SK-N-MC (cell line): ENCODE measurements at places on chromosomes 6 and 20.

DNA sequence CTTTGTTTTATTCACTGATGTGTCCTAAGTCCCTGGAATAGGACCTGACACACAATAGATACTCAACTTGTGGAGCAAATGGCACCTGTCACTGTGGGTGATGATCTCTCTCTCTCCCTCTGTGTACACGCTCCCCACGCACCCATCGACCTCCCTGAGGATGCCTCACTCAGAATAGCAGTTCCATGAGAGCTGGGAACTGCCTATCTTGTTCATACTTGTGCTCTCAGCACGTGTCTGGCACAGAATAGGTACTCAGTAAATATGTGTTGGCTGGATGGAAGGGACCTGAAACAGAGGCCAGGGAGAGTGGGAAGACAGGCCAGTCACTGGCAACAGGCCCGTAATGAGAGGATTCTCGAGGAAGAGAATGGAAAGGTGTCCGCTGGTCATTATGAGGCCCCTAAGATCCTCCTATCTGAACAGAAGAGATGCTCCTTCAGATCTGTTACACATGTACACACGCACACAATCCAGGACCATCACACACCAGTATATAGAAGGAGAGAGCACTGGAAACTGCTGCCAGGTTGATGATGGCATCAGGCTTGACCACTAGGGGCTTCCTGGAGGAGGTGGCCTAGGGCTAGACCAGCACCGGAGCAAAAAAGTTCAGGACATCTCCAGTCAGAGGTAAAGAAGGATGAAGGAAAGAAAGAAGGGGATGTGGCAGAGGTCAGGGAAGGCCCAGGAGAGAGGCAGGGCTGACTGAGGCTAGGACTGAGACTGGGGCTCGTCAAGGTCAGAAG is 30.9 kb downstream of the VEGFA start:
- DNase-seq, result no peak

- DNase-seq, result no peak
Measured at GRCh38 chr6:6474170-6474920, 114.2 kb upstream of the LY86 start.

GRCh38 chr6:33700391-33701050 is 11.0 kb downstream of the UQCC2 start:
- DNase-seq, result no peak

DNA sequence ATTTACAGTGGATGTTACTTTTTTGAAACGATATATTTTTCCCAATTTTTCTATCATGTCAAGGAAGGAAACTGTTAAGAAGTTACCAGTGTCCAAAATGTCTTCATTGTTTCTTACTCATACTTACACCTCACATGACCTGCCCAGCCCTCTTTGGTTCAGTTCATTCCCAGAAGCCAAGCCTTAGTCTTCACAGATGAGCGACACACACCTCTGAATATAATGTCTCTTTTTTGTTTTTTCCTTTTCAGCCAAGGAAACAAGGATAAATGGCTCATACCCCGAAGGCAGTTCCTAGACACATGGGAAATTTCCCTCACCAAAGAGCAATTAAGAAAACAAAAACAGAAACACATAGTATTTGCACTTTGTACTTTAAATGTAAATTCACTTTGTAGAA is 225.2 kb downstream of the SMOC2 start:
- no peak for DNase-seq

- DNase-seq, result no peak
Measured at GRCh38 chr6:43481075-43481474, 3.7 kb downstream of the TJAP1 start.

GRCh38 chr6:121309768-121310469 is 24.4 kb downstream of the TBC1D32 start:
- DNase-seq, result no peak

DNA sequence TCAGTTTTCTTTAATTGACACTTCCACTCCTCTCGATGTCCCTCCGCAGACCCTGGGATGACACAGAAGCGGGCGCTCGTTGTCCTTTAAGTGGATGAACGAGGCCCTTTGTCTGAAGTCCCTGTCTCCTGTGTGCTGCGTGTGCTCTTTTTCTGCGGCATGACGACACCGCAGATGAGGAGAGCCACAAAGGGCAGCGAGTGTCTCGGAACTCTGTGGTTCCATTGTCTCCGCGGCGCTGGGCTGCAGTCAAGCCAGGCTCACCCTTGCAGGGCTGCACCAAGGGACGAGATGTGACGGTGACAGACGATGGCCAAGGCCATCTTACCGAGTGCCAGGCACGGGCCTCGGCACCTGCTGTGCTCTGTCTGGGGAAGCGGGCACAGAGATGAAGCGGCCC is 10.6 kb downstream of the PRR18 start:
- no peak for DNase-seq

DNA sequence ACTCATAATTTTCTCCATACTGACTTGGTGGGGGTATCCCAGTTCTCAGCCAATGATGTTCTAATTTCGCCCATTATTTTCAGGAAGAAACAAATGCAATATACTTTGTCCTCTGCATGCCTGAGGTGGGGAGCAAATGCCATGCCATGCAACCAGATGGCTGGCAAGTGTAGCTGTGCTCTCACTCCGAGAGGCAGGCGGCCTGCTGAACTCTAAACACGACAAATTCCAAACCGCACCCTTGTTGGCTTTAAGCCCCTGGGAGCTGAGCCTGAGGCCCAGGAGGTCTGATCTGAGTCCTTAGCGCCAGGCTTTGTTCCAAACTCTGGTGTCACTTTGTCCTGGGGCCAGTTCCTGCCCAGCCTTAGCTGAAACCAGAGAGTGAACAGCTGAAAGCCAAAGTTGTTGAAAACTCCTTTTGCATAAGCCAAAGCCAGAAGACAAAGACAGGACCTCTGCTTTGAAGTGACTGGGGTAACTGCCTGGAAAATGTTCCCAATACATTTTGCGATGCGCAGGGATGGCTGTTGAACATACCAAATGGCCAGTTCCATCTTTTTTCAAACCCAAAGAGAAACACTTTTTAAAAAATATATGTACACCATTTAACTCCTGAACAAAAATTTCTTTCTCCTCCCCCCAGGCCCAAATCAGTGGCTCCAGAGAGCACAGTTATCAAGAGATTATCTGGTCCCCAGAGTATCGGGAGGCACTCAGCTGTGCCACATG is 46.2 kb downstream of the TTI1 start:
- DNase-seq, result no peak

DNA sequence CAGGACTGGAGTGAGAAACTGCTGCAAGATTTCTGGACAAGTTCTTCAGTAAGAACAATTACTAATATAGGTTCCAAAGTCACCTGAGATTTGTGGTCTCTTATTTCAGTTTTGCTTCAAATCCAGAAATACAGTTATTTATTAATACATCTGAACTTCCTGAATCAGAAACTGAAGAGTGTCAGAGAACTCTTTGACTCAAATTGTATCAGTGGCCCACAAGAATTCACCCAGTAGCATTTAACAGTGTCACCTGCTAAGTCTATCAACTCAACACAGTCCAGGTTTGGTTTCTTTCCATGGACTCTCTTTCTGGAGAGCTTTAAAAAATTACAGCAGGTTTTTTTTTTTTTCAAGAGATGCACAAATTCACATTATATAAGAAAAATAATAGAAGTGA is 18.8 kb upstream of the NHSL1 start:
- no peak for DNase-seq

- DNase-seq, result no peak
Measured at GRCh38 chr6:163536770-163537169, 122.3 kb downstream of the QKI start.

DNA sequence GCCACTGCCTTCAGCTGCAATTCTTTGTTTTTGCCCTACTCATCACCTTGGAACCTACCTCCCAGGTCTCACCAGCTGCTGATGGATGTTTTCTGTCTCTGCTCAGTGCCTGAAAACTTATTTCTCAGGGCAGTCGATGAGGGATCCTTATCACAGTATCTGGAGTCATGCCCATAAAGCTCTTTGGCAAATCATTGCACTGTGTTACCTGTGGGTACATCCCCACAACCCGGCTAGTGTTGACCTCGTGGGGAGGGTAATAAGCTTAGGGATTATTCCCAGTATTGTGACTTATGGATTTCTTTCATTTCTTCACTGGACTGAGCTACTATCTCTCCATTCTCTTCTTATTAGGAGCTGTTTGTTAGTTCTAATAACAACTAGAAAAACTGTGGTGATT is 91.7 kb downstream of the ELOVL5 start:
- no peak for DNase-seq

GRCh38 chr6:138778331-138778730 is 4.8 kb downstream of the CCDC28A start:
- no peak for DNase-seq

GRCh38 chr20:51327251-51327841 is 215.2 kb downstream of the NFATC2 start:
- no peak for DNase-seq

- no peak for DNase-seq
Measured at GRCh38 chr6:109503327-109504224, 20.6 kb upstream of the ZBTB24 start.

DNA sequence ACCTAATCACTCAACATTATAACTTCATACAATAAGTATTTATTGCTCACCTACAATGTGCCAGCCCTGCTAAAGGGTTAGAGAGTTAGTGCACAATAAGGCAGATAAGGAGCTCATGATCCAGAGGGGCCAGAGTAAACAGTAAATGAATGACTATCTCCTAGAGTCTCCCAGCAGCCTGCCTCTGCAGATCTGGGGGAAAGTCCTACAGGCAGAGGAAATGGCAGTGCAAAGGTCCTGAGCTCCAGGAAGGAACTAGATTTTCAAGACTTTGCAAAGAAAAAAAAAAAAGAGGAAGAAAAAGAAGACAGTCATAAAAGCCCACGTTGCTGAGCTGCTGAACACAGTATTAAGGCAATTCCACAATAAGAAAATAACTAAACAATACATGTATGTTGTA is 160.1 kb downstream of the SIM1 start:
- DNase-seq, result no peak

- DNase-seq, result no peak
Measured at GRCh38 chr6:164208371-164208770, 793.9 kb downstream of the QKI start.

GRCh38 chr6:155509743-155510475 is 54.3 kb upstream of the NOX3 start:
- DNase-seq, result no peak

DNA sequence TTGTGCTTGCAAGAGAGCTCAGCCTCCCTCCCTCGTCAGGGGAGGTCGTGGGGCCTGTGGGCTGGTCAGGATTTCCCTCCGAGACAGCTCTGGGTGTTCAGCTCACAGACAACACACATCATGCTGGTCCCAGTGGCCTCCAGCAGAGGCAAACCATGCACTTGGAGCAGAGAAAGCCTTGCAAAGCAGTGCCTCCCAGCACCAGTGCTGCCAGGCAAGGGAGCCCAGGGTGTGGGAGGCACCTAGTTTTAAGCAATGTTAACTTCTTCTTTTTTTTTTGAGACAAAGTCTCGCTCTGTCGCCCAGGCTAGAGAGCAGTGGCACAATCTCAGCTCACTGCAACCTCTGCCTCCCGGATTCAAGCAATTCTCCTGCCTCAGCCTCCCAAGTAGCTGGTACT is 34.0 kb upstream of the INSM1 start:
- no peak for DNase-seq

DNA sequence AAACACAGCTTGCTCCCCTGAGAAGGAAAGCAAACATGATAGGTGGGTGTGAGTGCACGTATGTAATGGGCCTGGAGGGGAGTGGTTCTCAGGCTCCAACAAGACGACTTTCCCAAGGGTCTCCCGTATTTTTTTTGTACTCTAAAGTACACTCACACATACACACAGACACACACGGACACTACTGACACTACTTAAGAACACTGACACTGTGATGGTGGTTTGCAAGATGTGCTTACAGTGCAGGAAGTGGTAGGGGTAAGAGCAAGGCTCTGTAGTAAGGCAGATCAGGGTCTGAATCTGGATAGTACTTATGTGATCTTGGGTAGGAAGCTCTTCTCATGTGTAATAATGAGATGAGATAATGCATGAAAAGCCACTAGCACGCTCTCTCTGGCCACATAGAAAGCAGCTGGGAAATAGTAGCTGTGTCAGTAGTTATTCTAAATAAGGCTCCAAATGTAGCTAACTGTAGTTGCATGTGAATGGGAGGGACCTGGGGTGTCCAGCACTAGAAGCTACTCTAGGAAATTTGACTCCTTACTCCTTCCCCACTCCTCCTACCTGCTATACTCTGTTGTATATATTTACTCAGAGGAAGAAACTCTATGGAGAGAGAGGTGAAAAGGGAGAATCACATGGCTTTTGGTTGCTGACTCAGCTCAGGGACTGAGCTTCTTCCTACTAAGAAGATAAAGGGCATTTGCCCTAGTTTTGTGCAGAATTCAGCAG is 8.4 kb upstream of the ZBTB24 start:
- DNase-seq, result no peak

DNA sequence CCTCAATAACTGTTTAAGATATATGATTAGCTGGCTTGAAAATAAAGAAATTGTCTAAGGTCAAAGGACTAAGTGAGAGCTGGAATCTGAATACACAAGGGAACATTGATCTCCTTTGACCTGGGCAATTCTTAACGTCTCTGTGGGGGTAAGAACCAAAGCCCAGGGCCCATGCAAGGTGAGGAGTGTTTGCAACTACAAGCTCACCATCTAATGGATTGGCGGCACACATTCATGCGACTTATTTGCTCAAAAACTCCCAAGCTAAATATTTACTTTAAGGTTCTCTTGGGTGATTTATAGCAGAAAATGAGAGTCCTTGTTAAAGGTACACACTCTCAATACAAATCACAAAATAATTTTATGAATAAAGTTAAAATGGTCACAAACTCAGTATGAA is 392.0 kb upstream of the FLRT3 start:
- no peak for DNase-seq

- peak; percentile 86 for DNase-seq
Measured at GRCh38 chr6:116392132-116393013, 21.6 kb downstream of the DSE start.

GRCh38 chr6:128131036-128131435 is 230.2 kb upstream of the THEMIS start:
- DNase-seq, result no peak

DNA sequence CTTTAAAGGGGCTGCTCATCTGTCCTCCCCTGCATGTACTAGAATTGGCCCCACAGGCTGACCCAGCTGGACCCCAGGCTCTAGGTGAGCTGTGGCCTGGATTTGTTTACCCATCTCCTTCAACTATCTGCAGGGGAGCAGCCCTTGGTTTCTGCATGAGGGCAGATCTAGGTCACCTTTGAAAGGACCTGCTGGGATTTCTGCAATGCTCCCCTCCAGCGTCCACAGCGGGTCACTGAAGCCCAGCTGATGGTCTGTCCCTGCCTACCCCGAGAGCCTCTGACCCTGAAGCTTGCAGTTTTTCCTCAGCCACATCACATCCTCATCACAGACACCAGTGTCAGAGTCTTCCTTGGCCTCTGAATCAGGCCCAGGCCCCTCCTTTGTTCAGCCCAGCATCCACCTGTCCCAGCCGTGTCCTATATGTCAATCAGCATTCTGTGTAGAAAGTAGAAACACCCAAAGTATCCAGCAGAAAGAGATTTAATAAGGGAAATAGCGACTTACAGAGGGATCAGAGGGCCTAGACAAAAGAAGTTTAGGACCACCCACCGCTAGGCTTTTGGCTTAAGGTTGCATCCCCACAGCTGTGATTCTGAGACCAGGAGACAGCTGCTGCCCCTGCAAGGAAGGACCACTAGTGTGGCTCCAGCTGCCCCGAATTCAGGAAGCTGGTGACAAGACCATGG is 243.1 kb downstream of the LRFN2 start:
- no peak for DNase-seq
